ENCODE measurements at places on chromosomes 1 and 21.

DNA sequence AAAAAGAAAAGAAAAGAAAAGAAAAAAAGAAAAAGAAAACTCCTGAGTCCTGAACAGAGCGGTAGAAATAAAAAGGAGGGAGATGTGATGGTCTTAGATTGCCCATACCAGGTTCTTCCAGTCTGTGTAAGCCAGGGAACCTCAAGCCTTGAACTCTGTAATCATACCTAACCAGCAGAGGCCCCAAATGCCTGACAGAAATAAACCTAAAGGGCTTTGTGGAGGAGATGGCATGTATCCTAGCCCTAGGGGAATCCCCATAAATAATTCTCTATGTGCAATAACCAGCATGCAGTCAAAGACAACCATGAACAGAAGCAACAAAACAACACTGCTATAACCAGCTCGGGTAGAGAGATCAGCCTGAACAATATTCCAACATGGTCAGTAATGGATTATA lies 40.4 kb downstream of the USP48 start:
- DNase-seq = no peak

- DNase-seq = no peak
Observed at GRCh38 chr1:28950449-28950848, 36.1 kb downstream of the EPB41 start.

DNA sequence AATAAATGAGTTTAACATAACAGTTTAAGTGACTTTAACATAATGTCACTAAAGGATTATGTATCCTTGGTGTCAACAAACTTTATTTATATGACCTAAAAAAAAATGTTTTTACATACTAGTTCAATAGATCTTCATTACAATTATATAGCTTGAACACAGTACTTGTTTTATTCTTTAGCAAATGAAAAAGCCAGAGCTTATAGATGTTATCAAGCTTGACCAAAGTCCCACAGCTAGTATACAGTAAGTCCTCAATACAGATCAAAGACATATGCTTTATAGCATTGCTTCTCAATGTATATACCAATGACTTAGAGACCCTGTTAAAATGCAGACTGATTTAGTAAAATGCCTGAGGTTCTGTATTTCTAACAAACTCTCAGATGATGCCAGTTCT lies 42.4 kb downstream of the UCHL5 start:
- no peak for DNase-seq

DNA sequence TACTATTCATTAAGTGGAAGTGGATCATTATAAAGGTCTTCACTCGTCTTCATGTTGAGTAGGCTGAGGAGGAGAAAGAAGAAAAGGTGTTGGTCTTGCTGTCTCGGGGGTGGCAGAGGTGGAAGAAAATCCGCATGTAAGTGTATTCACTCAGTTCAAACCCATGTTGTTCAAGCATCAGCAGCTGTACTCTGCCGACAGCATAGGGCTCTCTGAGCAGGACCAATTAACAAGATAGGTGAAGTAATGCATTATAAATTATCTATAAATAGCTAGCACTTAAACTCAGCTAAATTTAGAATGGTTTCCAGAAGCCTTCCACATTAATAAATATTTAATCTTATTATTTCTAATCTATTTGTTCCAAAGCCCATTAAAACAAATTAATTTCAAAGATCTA lies 116.8 kb downstream of the RGS2 start:
- no peak for DNase-seq

Measured in GM12891 (cell line).